HS-27A (cell line): ENCODE measurements at places on chromosomes 11 and 22.

- no peak for DNase-seq
Observed at GRCh38 chr11:66718320-66718971, 10.6 kb downstream of the SPTBN2 start.

GRCh38 chr11:6251990-6252473 lies 7.6 kb upstream of the CCKBR start:
- no peak for DNase-seq

DNA sequence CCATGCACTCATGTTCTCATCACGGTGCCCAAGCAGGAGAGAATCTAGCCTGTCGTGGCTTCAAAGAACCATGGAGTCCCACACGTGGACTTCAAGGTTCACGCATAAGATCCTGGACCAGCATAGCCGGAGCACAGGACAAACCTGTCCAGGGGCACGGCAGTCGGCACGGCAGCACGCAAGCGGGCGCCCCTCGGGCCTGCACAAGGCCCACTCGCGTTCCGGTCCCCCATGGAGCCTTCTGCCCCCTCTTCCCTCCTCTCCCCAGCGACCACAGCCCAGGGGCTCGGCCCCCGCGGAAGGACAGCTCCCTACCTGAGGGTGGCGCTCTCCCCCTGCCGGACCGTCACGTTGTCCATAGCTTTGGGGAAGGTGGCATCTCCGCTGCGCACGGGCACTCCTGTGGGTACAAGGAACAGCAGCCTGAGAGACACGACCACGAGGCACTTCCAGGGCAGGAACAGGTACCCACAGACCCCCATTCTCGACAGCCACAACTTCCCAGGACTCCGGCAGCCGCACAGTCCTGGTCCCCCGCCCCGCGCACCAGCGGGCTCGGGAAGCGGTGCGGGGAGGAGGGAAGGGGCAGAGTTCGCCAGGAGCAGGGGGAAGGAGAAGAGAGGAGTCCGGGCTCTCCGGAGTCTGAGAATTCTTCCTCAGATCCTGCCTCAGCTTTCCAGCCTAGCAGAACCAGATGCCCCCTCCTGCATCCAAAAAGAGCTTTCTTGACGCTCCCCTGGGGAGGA lies 589.5 kb downstream of the OPCML start:
- no peak for DNase-seq

DNA sequence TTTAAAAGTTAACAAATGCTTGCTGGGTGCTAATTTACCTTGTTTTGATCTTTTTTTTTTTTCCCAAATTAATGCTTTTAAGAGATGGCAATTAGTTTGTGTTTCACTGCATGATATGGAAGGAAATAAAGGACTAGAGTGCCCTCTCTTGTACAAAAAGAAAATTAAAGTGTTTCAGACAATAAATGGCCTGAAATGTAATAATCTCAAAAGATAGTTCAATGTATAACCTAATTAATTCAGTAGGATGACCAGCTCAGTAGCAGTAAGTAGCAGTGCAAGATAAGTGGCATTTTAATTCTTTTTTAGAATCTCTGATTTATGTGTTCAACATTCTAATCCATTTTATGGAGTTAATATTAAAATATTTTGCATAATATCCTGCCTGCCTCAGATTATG lies 39.9 kb upstream of the MYO18B start:
- DNase-seq = no peak

DNA sequence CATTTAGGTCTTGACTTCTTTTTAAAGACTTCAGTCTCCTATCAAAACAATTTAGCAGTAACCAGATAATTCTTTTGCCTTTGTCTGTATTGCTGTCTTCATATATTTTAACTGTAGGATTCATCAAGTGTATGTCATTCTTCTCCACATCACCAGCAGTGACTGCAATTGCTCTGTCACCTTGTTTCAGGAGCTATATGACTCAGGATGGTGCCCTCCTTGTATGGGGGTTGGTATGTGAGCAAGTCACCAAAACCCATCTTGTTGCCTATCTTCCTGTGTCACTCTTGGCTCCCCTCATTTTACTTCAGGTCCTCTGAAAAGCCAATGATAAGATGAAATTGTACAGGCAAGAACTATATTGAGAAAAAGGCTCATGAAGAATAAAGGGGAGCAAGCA lies 256.9 kb upstream of the LUZP2 start:
- DNase-seq = no peak
